Endothelial cell (in vitro differentiated cells): ENCODE measurements at places on chromosomes 3 and 15. TPM values are rescaled to one million over a fixed set of nuclear protein-coding genes. Genes with fewer than 3 reads are reported as not detected.

Gene TPRG1
- 2.1 TPM for total RNA-seq

Gene GREM1
- 0.44 TPM for total RNA-seq

Gene SLC2A2
- total RNA-seq, result not detected

Gene ROPN1
- total RNA-seq, result not detected

Gene PGBD4
- total RNA-seq, result 1.2 TPM

Gene SEMA7A
- 41.4 TPM for total RNA-seq

Gene ANKRD63
- not detected for total RNA-seq

Gene GOLGA6D
- 1.2 TPM for total RNA-seq
